T follicular helper cell (primary cell): ENCODE measurements at places on chromosomes 3 and 15.
A peak's percentile ranks its signal among the peaks of the same experiment; 100 is the strongest.

GRCh38 chr3:128965280-128965679 is 28.6 kb downstream of the CFAP92 start:
- no peak for DNase-seq

DNA sequence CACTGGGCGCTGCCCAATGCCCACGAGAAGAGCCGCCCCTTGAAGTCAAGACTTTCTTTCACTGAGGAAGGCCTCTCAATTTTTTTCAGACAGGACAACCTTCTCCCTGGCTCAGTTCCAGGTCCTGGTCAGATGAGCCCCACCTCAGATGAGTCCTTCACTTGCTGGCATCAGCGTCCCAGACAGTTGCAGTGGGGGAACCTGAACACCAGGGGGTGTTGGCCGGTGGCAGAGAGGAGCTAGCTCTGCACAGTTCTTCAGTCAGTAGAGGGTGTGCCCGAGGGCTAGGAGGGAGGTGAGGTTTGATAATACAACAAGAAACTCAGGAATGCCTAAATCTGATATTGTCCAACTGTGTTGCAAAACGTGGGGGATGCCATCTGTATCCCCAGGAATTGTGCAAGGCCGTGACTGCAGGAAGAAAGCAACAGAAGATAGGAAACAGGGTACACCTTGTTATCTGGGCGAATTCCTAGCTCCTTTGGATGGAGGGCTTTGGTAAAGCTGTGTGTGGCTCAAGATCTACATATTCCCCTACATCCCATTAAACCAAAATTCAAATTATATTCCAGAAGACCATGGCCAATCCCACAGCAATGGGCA is 34.3 kb downstream of the CCR3 start:
- DNase-seq, result peak; percentile 30

DNA sequence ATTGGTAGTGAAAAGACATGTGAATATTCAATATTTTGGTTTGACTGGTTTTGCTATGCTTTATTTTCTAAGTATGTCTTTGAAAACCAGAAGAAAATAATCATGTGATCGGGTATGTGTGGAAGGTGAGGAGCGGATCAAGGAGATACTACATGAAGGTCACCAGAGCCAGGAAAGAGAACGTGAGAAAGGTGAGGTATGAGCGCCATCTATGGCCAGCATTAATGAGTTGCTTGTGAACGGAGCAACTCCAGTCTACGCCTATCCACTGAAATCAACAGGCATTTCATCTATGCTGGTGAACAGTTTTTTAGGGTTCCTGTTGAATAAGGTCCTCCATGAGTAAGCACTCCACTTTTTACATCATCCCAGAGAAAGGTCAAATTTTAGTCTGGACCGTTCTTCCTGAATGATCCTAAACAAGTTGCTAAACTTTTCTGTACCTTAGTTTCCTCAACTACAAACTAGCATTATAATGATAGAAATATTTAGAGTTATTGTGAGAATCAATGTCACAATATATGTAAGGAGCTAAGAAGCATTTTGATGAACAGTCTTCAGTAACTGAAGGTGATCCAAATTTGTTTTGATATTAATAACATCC is 1435.2 kb upstream of the CADM2 start:
- no peak for DNase-seq

DNA sequence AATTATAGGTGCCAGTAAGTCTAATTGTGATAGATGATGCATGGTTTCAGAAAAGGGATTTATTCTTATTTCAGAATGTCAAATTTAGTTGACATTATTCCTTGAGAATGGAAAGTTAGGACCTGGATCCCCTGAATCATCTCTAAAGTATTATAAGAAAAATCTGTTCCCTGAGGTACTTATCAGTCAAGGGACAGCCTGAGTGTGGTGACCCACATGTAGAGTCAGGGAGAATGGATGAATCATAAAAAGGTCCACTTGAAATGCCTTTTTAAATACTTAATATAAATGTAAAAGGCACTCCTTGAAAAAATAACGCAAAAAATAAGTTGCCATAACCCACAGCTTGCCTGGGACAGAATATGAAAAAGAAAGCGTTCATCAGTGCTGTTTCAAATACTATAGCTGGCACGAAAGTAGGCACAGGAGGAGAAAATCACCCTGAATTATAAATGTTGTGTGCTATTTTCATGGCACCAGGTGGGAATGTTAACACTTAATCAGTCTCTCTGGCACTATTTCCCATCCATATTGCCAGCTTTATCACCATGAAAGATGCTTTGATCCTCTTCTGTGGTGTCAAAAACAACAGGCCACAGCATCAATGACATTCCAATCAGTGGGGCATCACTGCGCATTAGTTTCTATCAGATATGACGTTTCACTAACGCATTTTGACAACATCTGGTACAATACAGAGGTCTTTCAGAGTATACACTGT is 208.5 kb downstream of the EPHA3 start:
- DNase-seq, result no peak

GRCh38 chr3:123499322-123499721 is 50.4 kb upstream of the ADCY5 start:
- no peak for DNase-seq

DNA sequence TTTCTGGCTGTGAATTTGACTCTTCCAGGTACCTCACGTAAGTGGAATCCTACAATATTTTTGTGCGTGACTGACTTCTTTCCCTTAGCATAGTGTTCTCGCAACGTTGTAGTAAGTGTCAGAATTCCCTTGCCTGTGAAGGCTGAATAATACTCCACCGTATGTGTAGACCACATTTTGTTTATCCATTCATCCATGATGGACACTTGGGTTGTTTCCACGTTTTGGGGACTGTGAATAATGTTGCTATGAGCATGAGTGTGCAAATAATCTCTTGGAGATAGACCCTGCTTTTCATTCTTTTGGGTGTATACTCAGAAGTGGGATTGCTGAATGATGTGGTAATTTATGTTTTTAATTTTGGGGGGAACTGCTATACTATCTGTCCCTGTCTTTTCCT is 82.2 kb downstream of the APBA2 start:
- DNase-seq, result no peak

DNA sequence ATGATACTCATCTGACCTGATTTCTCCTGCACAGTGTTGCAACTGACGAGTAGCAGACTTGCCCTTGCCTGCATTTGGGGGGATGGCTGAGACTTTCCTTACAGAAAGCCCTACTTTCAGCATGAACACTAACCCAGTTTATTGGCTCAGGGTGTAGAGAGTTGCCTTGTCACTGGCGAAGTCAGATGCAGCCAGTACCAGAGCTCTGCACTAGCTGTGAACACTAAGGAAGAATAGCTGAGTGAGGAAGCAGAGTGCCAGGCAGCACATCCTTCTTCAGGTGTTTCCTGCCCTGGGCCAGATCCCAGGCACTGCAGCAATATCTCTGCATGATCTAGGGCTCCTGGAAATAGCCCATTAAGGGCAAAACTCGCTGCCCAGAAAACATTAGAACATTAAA is 154.0 kb upstream of the SYNPR start:
- DNase-seq, result no peak
